ENCODE measurements at places on chromosomes 6 and 20. TPM values are rescaled to one million over a fixed set of nuclear protein-coding genes. Genes with fewer than 3 reads are reported as not detected.

The GHRH gene
- total RNA-seq = not detected

The ECT2L gene
- 0.40 TPM for total RNA-seq

The PAX1 gene
- not detected for total RNA-seq

The TTLL9 gene
- total RNA-seq = 0.67 TPM

The GPR6 gene
- total RNA-seq = not detected

The DDO gene
- total RNA-seq = not detected

The TNF gene
- total RNA-seq = 0.60 TPM

The CRISP3 gene
- total RNA-seq = 0.85 TPM

The HLA-DQB1 gene
- total RNA-seq = 9.8 TPM

The MCHR2 gene
- total RNA-seq = not detected

The RCAN2 gene
- total RNA-seq = 4.0 TPM

The SLC2A4RG gene
- total RNA-seq = 122 TPM

The MUCL3 gene
- not detected for total RNA-seq

The CARMIL1 gene
- total RNA-seq = 14.2 TPM

The PLCB4 gene
- total RNA-seq = 14.0 TPM

The EDN1 gene
- 8.5 TPM for total RNA-seq

The SIRPD gene
- not detected for total RNA-seq

The AGER gene
- 28.1 TPM for total RNA-seq

The SRMS gene
- total RNA-seq = not detected
